ENCODE measurements at places on chromosomes 7 and 10.

DNA sequence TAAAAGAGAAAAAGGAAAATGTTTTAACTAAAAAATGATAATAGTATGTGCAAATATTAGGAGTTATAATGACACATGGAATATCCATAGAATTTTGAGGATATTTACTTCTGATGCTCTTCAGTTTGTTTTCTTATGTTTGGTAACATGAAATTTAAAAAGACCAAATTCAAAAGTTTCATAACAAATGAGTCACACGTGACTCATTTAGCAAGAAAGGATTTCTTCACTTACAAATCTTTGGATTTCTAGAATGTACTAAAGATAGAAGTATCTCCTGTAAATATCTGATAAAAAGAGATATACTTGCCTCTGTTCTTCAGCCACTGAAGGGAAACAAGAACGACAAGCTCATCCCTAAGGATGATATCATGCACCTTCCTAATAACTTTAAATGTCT lies 774.5 kb upstream of the LRRTM3 start:
- no peak for DNase-seq

DNA sequence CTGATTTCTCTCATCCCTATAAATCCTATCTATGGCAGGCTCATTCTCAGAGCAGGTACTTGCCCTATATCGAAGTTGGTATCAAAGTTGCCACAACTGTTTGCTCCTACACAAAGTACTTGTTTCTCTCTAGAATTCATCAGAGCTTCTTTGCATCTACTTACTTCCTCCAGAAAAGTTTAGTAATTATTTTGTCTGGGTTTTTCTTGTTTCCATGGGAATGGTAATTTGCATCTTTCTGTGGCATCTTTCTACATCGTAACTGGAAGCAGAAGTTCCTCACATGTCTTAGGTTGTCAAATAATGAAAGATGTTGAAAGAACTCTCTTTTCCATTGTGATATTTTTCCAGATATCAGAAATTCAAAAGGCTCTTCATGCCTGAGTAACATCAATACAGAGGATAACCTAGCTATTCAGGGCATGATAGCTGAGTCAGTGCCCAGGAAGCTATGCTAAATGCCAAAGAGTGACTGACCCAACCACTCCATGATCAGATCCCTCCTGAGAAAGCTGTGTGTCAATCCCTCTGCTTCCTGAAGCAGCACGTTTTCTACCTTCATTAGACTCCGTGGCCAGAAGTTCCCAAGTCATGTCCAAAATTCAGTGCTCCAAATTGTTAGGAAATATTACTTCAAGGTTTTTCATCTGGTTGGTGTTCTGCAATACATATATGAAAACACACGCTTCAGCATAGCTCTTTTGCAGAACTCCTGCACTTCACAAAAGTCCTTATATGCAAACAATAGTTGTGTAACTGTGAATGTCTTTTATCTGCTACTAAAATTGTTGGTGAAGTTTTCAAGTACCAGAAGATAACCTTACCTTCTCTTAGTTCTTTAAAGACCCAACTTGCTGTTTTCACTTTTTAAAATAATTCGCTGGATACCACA lies 216.5 kb downstream of the VTI1A start:
- DNase-seq = no peak

DNA sequence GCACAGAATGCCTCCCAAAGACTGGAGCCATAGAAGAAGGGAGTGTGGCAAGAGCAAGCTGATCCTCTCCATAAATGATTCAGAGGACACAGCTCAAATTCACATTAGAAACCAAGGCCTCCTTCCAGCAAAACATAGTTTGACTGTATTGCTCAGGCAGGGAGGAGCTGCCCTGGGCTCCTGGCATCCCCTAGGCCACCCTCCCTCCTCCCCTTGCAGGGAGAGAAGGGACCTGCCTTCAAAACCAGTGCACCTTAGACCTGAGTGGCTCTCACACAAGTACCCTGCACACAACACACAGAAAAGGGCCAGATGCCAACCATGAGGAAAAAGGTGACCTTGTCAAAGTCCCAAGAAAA lies 64.7 kb downstream of the CREB3L2 start:
- no peak for DNase-seq

DNA sequence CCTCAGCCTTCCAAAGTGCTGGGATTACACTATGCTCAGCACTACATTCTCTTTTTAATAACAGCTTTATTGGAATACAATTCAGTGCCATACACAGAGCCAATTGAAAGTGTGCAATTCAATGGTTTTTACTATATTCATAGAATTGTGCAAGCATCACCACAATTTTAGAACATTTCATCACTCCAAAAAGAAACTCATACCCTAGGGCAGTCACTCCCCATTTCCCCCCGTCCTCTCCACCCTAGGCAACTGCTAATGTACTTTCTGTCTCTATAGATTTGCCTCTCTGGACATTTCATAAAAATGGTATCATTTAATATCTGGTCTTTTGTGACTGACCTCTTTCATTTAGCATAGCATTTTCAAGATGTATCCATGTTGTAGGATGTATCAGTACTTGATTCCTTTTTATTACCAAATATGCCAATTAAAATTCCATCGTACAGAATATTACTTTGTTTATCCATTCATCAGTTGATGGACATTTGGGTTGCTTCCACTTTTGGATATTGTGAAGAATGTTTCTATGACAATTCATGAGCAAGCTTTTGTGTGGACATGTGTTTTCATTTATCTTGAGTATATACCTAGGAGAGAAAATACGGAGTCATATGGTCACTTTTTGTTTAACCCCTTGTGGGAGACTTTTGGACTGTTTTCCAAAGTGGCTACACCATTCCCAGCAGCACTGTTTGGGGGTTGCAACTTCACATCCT lies 6.3 kb upstream of the XPNPEP1 start:
- DNase-seq = no peak

DNA sequence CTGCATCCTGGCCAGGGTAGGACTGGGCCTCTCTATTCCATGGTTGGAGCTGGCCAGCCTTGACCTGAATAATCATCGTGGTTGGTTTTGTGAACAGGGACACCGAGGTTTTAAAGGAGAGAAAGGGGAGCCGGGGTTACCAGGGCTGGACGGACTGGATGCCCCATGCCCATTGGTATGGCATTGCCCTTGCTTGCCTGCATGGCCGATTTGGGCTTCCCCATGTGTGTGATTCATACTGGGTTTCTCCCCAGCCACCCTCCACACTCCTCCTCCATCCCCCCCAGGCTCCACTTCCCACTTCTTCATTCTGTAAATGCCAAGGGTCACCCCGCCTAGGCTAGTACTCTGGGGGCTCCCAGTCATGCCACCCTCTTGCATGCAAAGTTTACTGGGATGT lies 98.8 kb upstream of the MACROH2A2 start:
- no peak for DNase-seq

GRCh38 chr7:69516238-69516820 lies 81.9 kb upstream of the AUTS2 start:
- DNase-seq = no peak

DNA sequence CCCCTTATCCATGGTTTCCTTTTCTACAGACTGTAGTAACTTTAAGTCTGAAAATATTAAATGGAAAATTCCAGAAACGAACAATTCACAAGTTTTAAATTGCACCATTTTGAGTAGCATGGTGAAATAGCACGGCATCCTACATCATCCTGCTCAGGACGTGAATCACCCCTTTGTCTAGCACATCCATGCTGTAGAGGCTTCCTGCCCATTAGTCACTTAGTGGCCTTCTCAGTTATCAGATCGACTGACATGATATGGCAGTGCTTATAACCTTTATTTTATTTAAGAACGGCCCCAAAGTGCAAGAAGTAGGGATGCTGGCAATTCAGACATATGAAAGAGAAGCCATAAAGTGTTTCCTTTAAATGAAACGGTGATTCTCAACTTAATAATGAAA lies 82.7 kb downstream of the CPXM2 start:
- no peak for DNase-seq

DNA sequence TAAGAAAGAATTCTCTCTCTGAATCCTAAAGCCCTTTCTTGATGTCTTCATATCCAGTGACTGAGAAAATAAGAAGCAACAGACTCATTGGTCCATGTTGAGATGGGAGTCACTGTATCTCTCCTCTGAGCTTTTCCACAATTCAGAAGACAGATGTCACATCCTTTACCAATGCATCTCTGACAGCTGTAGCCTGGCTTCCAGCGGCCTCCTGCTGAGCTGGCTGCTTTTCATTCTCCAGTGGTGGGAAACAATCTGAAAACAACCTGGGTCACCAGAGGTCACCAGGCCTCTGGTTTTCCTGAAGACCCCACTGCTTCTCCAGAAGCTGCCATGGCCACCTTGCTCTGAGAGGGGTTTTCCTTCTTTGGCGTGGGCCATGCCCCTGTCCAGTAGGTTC lies 18.3 kb upstream of the RPA3 start:
- no peak for DNase-seq

GRCh38 chr7:33563651-33564050 lies 341.7 kb upstream of the BMPER start:
- no peak for DNase-seq

GRCh38 chr10:16490511-16490910 lies 31.2 kb downstream of the C1QL3 start:
- no peak for DNase-seq

DNA sequence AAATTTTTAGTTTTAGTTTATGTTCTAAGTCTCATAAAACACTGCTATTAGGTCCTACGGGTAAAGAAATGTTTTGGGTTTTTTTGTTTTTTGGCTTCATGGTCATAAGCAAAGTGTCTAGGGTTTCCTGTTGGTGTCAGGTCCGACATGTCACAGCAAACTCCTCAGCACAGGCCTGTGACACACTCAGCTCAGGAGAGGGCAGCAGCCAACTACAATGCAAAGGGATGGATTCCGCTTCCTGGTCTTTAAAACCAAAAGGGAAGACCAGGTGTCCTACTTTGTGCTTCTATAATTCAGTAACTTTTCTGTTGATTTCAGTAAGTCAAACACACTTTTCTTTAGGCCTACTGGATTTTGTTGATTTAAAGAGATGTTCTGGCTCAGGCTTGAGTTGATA lies 83.8 kb upstream of the MACROH2A2 start:
- no peak for DNase-seq

GRCh38 chr7:139362981-139363380 lies 3.3 kb downstream of the LUC7L2 start:
- DNase-seq = no peak

- DNase-seq = no peak
Observed at GRCh38 chr7:499853-500485, 19.7 kb downstream of the PDGFA start.

DNA sequence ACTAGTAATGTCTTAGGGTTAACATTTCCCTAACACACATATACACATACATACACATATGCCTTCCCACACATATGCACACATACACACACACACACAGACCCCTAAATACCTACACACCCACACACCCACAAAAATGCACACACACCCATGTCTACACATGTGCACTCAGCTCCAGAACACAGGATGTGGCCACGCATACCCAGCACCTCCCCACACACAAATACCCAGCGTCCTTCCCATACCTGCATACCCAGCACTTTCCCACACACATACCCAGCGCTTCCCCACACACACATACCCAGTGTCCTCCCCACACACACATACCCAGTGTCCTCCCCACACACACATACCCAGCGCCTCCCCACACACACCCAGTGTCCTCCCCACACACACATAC lies 534.9 kb downstream of the DNAJB6 start:
- DNase-seq = no peak

DNA sequence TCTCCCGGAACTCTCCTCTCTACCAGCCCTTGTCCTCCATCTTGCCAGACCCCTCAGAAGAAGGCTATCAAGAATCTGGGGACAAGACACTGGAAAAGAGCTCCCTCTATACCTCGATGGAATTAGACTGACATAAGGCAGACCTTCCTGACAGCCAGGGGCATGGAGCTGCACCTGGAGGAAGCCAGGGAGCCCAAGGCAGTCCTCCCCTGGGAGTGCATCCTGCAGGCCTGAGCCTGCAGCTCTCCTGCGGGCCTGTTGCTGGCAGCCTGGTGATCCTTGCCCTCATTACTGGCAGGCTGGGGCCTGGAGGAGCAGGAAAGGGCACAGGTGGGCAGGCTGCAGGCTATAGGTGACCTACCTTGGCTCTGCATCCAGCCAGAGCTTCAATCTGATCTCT lies 323.4 kb downstream of the GRID1 start:
- no peak for DNase-seq

DNA sequence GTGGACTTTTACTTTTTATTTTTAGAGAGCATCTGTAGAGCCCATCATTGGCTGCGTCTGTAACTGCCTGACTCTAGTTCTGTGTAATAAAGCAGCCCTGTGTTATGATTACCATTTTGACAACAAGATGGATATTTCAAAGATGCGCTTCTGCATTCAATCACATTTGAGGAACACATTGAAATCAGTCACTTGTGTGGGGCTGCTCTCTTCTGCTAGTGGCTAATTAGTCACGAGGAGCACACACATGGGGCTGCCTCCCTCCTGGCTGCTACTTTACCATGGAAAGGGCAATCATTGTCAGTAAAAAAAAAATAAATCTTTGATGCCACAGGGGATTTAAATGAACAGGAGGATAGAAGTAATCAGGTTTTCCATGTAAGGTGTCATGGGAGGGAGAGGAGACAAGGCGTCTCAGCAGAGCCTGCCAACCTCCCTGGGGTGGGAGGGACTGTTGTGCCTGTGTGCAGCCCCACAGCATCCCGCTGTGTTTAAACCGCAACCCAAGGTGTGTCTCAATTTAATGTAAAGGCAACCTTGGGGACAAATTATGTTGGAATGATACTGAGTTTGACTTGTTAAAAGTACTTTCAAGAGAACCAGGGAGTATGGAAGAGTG lies 205.2 kb upstream of the COBL start:
- no peak for DNase-seq

- DNase-seq = no peak
Observed at GRCh38 chr7:90210981-90211380, 559 bp upstream of the STEAP2 start.

GRCh38 chr7:28182071-28182471 lies 1.5 kb upstream of the JAZF1 start:
- DNase-seq = no peak

GRCh38 chr10:103145046-103145445 lies 48.0 kb downstream of the NT5C2 start:
- DNase-seq = no peak

GRCh38 chr7:101960985-101961708 lies 143.7 kb downstream of the CUX1 start:
- no peak for DNase-seq

GRCh38 chr10:98377536-98377935 lies 37.4 kb downstream of the PYROXD2 start:
- DNase-seq = no peak

- DNase-seq = no peak
Observed at GRCh38 chr7:78170815-78171214, 372.2 kb downstream of the PHTF2 start.

DNA sequence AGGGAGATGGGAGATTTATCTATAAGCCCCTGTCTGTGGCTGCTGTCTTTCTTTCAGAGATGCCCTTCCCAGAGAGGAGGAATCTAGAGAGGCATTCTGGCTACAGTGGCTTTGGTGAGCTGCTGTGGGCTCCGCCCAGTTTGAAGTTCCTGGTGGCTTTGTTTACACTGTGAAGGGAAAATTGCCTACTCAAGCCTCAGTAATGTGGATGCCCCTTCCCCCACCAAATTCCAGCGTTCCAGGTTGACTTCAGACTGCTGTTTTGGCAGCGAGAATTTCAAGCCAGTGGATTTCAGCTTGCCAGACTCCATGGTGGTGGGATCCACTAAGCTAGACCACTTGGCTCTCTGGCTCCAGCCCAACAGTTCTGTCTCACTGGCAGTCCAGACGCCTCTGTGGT lies 951.6 kb downstream of the CCSER2 start:
- no peak for DNase-seq

Measured in esophagus squamous epithelium (tissue), 5 donors.